GM03348 (cell line): ENCODE measurements at places on chromosomes 13 and 19.

GRCh38 chr19:45439569-45440258, 16.0 kb upstream of the ERCC1 start:
- DNase-seq, result peak; percentile 86

DNA sequence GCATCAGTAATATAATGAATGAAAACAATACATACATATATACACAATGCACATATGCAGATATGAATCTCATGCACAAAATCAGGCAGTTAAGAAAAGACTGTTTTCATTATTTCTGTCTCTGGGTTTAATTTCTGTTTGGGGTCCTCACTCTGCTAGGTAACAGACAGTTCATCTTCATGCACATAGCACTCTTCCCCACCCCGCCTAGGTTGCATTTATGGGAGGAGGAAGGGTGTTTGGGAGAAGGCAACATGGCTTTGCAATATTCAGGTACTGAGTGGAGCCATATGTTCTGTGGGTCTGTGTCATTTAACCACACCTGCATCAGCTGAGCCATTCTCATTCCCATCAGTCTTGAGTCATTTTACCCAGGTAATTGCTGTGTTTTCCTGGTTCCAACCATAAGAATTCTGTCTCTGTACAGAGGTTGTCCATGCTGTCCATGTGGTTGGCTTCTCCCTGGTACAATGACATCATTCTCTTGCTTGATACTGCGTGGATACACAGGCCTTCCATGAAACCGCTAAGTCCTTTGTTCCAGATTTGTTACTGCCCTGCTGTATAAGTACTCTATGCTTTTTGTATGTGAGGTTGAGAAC, 45.3 kb downstream of the RFC3 start:
- no peak for DNase-seq

DNA sequence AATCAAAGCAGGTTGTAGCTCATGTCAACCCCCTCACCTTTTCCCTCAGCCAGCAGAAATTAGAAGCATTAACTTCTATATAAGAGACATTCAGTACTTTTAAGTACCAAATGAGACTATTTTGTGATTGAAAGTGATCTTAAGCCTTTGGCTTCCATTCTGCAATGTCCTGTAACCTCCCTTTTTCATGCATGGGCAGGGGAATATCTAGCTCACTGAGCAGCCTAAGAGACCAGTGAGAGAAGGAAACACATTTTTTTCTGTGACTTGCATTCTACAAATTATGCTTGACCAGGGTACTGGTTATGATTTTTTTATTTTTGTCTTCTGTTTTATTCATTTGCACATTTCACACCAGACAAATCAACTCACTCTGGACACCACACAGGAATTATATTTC, 369.6 kb downstream of the KCTD12 start:
- DNase-seq, result no peak

DNA sequence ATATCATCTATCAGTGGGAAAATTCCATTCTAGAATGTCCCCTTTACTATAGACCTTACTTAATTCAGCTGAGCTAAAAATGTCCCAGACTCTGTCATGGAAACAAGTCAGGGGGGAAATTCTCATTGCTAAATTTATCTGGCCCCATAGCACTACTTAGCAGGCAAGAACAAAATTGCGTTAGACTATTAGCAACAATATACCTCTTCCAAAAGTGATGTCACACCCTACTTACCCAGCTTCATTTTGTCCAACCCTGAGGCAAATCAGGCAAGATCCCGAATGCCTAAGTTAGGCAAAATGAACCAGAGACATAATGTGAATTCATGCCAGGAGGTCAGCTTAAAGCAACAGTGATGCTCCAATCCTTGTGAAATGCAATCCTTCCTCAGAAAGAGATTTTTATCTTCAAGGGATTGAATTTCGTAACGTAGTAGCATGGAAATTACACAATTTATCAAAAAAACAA, 93.7 kb downstream of the FRY start:
- peak; percentile 34 for DNase-seq

DNA sequence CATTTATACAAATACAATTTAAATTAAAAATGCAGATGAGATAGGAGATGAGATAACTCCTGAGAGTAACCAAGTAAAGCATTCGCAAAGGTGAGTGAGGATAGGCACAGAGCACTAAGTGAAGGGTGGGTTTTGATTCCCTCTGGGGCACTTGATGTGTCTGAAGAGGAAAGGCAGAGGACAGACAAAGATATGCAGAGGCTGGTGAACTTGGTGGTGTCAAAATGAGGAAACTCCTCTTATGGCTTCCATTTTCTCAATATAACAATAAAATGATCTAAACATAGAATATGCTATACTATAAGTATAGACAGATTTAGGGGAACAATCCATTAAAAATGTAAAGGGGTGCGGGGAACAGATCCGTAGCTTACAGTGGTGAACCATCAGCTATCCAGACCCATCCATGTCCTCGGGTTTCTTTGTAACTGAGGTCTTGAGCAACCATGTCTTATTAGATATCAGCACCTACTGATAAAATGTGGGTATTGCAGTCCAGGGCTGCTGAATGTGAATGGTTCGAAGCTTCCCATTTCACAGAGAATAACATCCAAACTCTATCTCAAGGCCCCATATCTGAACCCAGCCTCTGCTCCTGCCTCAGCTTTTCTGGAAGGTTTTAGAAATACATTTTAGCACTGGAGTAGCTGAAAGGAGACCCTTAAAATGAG, 73.9 kb upstream of the SLC10A2 start:
- no peak for DNase-seq

DNA sequence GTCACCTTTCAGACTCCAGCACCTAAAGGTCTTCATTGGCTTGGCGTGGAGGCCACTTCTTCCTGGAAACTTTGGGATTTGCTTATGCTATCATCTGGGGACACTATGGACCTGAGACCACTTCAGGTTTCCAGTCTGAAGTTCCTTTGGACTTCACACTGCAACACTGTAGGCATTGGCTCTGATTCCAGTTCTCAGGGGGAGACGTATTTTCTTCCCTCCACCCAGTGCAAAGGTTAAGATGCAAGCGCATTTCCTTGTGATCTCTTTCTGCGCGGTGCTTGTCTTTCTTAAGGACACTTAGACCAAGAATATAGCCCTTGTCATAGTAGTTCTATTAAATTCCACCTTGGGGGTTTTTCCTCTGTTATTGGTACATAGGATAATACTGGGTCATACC, 299.8 kb downstream of the TSHZ3 start:
- DNase-seq, result no peak

DNA sequence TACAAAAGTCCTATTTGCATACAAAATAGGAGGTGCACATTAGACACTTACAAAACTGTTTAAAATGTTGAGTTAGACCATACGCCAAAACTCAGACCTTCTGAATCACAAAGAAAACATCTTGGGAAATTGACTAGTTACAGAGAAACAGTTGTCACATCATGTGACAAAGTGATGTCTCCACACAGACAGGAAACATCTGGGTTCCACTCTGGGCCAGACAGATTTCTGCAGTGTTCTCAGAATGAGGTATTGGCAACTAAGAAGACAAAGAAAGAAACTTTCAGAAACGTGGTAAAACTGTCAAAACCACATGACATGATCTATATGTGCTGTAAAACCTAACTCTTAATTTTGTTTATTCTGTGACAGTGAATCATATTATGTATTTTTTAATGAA, 6.7 kb downstream of the ZNF793 start:
- no peak for DNase-seq

GRCh38 chr13:100875392-100876043, 200.9 kb upstream of the TMTC4 start:
- DNase-seq, result peak; percentile 68

- no peak for DNase-seq
These were observed 10.8 kb downstream of the TMEM38A start for GRCh38 chr19:16671652-16672274.

DNA sequence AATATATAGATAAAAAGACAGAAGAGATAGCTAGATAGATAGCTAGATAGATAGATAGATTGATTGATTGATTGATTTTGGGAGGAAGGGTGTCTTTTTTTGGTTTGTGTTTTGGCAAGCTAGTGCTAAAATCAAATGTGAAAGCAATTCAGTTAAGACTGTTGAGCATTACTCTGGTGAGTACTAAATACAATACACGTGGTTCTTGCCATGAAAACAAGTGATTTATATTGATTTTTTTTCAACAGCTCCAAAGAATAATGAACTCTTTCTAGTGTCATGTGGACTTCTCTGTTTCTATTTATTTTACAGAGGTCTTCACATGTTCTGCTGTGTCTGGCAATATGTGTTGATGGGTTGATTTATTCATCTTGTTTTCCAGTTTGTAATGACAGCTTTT, 172.0 kb downstream of the POU4F1 start:
- no peak for DNase-seq

- DNase-seq, result no peak
These were observed 9.9 kb downstream of the PTH2 start for GRCh38 chr19:49413348-49413747.
